ENCODE measurements at places on chromosomes 6 and 20. TPM values are rescaled to one million over a fixed set of nuclear protein-coding genes. Genes with fewer than 3 reads are reported as not detected.
A peak's percentile ranks its signal among the peaks of the same experiment; 100 is the strongest.

Gene EPPIN
- not detected for total RNA-seq

DNA sequence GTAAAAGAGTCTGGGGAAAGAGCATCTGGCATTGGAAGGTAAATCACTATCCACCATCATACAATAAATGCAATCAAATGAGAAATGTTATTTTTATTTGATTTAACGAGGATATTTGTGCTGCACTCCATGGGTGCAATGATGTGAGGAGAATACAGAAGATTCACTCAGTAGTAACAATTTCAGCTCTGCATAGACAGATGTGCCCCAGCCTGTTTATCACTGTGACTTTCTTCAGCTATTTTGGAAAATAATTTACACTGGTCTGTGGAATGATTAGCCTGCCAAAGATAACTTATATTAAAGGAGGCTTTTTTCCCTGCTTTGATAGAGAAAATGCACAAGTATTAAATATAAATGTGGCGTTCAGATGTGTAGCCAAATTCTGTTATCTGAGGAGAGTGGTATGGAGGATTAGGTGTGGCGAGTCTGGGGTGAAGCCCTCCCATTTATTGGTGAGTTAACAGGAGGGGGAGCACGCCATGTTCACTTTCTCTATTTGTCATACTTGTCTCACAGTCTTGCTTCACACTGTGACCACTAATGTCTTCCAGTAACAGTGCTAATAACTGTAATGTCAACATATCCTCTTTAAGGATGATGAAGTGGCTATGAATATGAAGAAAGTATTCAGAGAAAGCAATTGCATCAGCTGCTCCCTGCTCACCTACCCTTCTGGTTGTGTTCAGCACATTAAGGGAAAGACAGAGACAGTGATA is 645.6 kb downstream of the MMUT start:
- peak; percentile 21 for DNase-seq

Gene ZBTB46
- 15.3 TPM for total RNA-seq

Gene DOK5
- 4.2 TPM for total RNA-seq

DNA sequence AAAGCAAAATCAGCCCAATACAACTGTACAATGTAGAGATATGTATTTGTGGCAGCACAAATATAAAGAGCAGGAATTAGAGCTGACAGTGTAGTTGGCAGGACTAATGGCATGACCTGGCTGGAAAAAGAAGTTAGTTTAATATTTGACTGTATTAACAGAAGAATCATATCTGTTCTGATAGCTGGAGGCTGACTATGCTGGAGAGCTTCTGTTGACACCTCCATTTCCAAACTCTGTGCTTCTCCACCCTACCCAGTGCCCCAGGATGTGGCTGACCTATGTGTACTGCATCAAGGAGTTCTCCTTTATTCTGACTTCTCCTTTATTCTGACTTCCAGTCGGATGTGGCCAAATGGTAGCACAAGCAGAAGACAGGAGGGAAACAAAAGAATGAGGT is 299.3 kb downstream of the PKHD1 start:
- DNase-seq = no peak

- DNase-seq = no peak
Observed at GRCh38 chr6:170445487-170445886, 107.6 kb downstream of the PSMB1 start.

- DNase-seq = no peak
Observed at GRCh38 chr20:7617797-7618196, 322.5 kb downstream of the HAO1 start.

GRCh38 chr6:21596949-21597682 is 3.6 kb downstream of the SOX4 start:
- peak; percentile 59 for DNase-seq

- no peak for DNase-seq
Observed at GRCh38 chr6:104653781-104654180, 205.9 kb downstream of the HACE1 start.

DNA sequence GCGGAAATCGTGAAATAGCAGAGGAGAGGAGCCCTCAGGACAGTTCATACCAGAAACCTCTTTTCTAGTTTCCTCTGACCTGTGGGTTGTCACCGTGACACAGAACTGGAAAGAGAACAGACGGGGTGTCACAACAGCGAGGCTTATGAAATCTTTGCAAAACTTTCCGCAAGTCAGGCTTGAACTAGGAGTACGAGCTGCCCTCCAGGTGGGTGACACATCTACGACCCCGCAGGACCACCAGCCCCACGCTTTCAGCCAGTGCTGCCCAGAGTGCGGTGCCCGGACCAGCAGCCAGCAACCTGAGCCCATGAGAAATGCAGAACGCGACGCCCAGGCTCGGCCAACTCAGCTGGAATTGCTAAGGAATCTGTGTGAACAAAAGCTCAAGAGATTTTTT is 30.8 kb downstream of the WRNIP1 start:
- DNase-seq = no peak

Gene SIRPD
- total RNA-seq = not detected

DNA sequence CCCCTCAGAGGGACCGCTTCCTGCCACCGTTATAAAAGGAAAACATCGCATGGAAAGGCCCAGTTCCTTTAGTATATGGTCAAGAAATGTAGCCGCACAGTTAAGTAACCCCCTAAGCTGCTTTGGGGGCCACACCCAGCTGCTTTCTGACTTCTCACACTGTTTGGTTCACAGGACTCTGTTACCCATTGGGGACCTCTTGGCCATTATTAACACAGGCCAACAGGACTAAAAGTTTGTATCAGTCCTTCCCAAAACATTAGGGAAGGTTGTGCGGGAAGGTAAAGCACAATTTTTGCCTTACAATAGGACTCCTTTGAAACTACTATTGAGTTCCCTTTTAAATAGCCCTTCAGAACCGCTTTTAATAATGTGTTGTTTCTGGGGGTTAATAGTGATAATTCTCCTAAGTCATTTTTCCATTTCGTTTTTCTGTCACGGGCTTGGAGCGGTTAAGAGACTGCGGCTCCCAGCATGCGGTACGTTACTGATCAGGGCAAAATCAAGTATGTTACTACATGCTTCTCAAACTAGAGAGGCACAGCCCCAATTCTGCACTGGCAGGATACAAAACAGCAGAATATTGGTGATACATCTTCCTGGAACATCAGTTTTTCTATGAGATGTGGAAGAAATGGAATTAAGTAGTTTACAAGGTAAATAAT is 668 bp upstream of the RPP40 start:
- DNase-seq = no peak

DNA sequence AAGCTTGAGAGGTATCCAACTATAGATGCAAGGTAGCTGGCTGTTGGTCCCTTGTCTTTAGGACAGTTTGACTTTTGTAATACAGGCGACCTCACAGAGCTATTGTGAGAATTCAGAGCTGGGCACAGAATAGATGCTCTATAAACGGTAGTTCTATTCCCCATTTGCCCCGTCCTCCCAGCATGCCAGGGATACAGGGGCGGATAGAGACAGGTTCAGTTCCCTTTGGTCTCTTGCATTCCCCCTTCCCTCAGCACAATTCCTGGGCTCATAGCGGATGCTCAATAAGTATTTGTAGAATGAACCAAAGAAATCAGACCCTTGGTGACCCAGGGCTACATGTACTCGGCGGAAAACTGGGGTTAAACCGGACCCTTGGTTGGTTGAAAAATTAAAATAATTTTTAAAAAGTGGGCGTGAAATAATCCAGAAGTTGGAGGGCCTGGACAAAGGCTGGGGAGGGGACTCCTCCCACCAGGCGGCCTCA is 707 bp upstream of the TOP1 start:
- no peak for DNase-seq
